ENCODE measurements at places on chromosomes 6 and 20.

GRCh38 chr20:56826705-56827665 is 197.9 kb downstream of the TFAP2C start:
- no peak for DNase-seq

DNA sequence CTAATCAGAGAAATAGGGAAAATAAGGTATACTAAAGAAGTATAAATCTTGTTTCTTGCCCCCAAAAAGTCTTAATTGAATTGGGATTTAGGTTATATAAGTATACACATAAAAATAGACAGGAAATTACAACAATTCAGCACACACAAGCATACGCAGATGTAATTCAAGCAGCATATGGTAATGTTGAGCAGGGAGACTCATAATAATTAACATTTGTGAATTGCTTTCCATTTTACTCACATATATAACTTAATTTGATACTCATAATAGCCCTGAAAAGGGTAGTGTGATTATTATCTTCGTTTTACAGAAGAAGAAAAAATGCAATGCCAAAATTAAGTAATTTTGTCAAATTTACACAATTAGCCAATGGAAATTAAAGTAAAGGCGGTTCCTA is 313.5 kb upstream of the ECI2 start:
- no peak for DNase-seq

DNA sequence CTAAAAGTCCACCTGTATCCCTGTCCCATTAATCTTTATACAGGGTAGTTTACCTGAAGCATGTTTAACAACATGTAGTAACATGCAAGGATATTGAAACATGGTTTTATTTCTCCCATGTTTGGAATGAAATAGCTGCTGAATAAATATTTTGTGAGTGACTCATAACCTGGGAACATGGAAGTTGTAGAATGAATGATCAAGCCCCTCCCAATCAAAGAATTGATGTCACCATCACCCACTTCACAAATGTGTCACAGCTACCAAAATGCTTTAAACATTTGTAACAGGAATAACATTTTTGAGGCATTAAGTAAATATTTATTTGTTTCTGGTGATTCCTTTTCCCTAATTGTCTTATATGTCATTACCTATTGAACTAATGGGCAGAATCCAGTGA is 58.9 kb upstream of the TNFAIP3 start:
- no peak for DNase-seq

GRCh38 chr6:2531426-2532215 is 219.1 kb downstream of the MYLK4 start:
- DNase-seq = no peak

DNA sequence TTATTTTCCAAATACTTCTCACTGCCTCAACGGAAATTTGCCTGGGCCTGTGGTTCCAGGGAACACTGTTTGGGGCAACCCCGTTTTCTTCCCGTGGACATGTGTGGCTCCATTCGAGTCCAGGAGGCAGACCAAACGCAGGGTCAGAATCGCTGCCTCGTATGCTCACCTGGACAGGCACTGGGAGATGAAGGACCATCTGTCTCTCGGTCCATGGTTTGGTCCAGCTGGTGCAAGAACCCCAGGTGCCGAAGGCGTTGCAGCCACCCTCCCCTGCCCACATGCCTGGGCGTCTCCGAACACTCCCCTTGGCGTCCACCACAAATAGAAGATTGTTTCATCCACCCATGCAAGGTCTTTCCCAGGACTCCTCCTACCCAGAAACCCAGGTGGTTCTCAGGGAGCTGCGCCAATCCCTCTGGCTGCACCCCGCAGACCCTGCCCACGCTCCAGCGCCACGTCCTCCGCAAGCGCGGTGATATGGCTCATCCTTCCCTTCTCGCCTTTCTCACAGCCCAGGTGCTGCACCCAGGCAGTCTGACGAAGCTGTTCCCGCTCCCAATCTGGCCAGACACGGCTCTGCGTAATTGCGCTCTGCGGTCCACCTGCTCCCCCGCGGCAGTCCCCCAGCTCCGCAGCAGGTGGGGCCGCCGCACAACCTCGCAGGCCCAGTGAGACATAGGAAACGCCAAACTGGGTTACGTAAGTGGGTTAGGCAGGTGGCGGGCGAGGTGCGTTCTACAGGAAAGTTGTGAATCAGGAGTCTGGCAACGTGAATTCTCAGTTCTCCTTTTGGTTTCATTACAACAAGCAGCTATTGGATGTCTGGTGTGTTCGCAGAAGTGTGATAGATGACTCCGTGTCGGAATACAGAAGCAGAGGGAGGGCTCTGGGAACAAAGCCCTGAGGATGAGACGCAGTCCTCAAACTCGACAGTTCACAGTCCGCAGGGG is 146.2 kb upstream of the ECI2 start:
- no peak for DNase-seq

DNA sequence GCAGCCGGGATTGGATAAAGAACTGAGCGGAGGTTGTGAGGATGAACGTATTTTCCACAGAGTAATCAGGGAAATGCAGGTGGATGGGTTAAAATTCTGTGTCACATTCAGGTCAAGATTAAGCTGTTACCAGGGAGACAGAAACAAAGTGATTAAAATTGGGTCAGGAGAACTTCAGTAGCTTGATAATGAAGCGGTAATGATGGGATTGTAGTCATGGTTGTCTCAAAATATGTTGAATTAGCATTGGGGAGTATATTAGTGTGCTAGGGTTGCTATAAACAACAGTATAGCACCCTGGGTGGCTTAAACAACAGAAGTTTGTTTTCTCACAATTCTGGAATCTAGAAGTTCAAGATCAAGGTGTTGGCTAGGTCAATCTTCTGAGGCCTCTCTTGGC is 155.5 kb downstream of the GJA1 start:
- no peak for DNase-seq

DNA sequence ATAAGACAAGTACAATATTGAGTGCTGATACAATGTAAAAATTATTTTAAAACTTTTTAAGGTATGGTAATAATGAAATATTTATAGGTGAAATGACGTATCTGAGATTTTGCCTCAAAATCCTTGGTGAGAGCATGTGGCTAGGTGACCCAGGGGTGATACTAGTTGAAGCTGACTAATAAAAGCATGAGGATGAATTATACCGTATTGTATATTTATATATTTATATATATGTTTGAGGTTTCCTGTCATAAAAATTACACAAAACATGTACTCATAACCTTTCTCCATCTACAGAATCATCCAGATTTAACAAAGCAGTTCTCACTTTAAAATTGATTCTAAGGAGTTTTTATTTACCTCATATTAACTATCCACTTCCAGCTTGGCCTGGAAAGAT is 358.1 kb downstream of the CDKAL1 start:
- no peak for DNase-seq

- no peak for DNase-seq
Observed at GRCh38 chr6:167211881-167212712, 54.3 kb upstream of the GPR31 start.

GRCh38 chr6:30194797-30195690 is 18.2 kb downstream of the TRIM26 start:
- DNase-seq = no peak
